ENCODE measurements at places on chromosomes 16 and 17. TPM values are rescaled to one million over a fixed set of nuclear protein-coding genes. Genes with fewer than 3 reads are reported as not detected.

DNA sequence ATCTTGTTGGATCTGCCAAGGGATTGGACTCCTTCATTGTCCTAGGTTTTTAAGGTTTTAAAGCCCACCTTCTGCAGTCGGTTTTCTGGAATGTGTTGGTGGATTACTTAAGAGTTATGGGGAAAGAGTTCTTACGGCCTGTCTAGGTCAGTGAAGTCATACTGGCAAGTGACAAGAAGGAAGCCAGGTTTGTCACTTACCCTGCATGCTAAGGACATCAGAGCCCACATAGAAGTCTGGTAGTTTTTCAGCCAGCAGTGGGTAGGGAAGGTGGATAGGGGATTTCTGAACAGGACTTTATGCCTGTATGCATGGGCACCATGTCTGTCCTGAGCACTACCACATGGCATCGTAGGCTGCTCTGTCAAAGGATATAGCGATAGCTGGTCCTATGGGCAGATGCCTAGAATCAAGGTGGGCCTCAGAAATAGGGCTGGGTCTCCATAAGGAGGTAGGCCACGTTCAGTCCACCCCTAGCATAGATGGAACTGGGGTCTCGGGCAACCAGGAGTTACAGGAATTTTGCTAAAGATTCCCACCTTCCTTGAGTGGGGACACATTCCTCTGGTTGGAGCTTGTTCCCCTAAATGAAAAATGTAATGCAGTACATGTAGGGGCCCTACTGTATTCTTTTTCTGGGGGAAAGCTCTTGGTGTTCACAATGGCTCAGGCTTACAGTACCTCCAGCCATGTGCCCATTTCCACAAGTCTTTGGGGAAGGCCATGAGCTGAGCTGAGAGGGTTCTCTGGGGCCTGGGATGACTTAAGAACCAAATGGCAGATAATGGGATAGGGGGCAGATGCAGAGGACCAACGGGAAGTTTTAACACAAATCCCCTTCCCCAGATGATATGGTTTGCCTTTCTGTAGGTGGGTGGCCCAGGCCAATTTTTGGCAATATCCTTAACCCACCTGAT lies 27.5 kb downstream of the TRPV2 start:
- no peak for DNase-seq

- DNase-seq = no peak
Measured at GRCh38 chr16:3112881-3113574, 642 bp downstream of the ZNF205 start.

DNA sequence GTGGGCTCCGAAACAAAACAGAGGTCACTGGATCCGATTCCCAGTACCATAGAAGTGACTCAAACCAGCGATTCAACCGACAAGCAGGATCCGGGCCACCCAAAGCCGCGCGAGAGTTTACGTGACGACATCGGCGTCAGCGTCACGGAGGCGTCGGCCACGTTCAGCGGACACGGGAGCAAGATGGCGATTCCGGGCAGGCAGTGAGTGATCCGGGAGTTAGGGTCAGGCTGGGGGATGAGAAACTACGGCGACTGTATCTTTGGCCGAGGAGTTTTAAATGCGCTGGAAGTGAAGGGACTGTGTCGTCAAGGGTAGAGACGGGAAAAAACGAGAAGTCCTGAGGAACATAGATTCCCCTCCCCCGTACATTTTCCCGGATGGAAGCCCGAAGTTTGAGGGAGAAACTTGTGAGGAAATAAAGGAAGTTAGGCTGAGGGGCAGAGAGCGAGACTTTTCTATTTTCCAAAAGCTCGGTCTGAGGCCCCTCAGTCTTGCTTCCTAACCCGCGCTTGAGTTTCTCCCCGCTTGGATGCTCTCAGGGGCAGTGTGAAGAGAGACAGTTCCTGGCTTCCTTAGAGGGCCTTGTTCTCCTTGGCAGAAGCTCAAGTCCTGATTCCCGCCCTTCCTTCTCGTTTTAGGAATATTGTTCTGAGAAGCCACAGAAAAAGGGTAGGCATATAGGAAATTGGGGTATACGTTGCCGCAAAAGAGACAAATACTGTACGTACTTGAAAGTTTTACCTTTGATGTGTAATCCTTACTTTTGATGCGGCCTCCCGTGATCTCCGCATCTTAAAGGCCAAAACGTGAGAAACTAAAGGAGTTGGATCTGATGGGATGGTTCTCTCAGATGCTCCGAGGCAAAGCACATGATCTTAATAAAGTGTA lies at the start of gene NSRP1:
TSS of gene NSRP1 (plus strand) at position 156 of the 891 bp plus-strand sequence. CDS start at position 184, 28 bp downstream.
- peak; percentile 71 for DNase-seq

DNA sequence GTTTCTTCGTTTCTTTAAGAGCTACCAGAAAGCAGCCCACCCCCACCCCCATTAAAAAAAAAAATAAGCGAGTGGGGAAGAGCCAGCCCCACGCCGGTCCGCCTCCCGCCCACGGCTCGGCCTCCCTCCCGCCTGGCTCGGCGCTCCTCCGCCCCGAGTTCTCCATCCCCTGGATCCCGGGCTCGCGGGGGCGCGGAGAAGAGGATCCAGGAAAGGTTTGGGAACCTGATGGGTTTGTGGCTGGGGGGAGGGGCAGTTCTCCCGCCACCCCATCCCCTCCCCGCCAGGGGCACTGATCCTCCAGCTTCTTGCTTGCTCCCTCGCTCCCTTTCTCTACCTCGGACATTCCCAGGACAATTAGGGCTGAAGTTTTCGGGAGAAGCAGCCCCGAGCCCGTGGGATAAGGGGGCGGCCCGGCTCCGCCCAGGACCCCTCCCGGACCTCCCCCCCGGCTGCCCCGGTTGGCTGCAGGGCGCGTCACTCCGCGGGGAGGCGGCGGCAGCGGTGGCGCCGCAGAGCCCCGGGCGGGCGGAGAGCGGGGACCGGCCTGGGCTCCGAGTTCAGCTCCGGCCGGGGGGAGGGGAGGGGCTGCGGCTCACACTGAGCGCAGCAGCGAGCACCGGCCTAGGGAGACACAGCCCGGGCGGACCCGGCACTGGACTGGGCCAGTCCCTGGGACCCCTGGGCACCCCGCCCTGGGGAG lies 1.0 kb upstream of the SALL1 start:
- no peak for DNase-seq

Gene SPATA22
- not detected for total RNA-seq

Gene TMEM100
- total RNA-seq = 0.12 TPM

DNA sequence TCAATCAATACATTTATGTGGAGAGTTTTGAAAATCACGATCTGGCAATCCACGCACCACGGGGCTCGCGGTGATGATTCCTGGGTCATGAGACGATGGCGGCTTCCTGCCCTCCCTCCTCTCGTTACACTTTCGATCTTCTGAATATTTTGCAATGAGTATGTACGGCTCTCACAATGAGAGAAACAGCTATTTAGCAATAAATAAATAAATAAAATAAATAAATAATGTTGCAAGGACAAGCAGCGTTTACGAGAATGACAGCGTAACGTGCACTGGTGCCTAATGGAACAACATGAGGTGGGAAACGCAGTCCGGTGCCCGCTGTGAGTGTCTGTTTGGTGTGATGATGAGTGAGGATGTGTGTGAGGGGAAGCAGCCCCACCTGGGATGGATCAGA lies 46.7 kb upstream of the JPH3 start:
- no peak for DNase-seq

Gene CCT6B
- 1.8 TPM for total RNA-seq

Data from glomerular endothelial cell (primary cell).